Fibroblast of the aortic adventitia (primary cell): ENCODE measurements at places on chromosomes 11 and 22. TPM values are rescaled to one million over a fixed set of nuclear protein-coding genes. Genes with fewer than 3 reads are reported as not detected.

Gene SCN3B
- total RNA-seq: not detected in 2 replicates

GRCh38 chr11:74749127-74749964 is 697 bp downstream of the RNF169 start:
- peak; percentile 41 for DNase-seq

DNA sequence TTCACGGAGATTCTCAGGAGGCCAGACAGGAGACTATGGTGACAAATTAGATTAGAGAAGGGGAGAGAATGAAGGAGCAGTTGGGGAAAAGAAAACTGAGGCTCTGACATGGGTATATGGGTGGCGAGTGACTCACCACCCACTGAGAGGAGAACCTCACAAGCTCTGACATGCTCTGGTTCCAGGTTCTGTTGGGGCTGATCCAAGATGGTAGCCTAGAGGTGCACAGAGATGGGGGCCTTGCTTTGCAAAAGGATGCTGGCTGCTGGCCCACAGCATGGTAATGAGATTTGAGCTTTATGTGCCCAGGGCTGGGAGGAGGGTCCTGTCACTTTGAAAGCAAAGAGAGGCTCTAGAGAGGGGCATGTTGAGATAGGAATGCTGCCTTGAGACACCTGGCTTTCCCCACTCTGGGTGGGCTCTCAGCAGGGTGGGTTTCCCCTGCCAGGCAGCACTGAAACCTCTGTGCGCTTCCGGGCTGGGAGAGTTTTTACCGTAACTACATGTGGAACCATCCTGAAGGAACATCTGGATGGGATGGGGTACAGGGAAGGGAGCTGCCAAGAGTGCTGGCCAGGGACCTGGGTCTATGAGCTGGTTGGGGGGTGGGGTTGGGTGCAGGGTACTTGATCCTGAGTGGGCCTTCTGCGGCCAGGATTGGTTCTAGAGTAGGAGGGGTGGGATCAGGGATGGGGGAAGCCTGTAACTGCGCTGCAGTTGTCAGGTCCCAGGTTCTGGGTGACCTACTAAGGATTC is 1.2 kb upstream of the GRK2 start:
- no peak for DNase-seq

DNA sequence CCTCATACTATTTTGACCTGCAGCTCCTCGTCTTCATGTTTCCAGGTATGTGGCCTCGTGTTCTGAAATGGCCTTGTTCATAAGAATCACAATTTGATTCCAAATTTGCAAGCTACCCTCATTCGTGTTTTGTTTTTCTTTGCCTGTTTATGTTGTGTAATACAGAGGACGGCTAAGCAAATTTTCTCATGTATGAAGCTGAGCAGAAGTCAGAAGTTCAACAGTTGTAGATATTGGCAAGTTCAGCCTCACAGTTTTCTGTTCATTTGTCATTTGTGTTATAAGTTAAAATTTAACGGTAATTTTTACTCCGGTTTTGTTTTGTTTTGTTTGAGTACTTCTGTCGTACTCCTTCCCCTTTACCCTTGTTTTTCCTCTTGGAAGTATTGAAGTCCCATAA is 15.4 kb upstream of the CHEK1 start:
- DNase-seq: no peak

Gene NOX4
- 1.4 and 2.5 TPM in 2 replicates for total RNA-seq

GRCh38 chr11:110463153-110463552 is 33.4 kb downstream of the FDX1 start:
- DNase-seq: peak; percentile 72

Gene DRICH1
- 0.09 TPM in 1 of 2 replicates, not detected in the other for total RNA-seq

- DNase-seq: peak; percentile 48
These were observed 14.3 kb downstream of the PISD start for GRCh38 chr22:31647523-31648320.

DNA sequence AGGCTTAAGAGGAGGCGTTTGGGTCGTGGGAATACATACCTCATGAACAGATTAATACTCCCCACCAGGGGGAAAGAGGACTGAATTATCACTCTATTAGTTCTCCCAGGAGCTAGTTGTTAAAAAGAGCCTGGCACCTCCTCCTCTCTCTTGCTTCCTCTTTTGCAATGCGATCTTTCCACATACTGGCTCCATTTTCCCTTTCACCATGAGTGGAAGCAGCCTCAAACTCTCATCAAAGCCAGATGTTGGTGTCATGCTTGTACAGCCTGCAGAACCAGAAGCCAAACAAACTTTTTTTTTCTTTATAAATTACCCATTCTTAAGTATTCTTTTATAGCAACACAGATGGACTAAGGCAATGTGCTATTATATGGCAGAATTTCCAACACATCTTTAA is 258.5 kb downstream of the FAM76B start:
- DNase-seq: peak; percentile 71

GRCh38 chr22:20130731-20131596 is 640 bp upstream of the ZDHHC8 start:
- DNase-seq: peak; percentile 64

DNA sequence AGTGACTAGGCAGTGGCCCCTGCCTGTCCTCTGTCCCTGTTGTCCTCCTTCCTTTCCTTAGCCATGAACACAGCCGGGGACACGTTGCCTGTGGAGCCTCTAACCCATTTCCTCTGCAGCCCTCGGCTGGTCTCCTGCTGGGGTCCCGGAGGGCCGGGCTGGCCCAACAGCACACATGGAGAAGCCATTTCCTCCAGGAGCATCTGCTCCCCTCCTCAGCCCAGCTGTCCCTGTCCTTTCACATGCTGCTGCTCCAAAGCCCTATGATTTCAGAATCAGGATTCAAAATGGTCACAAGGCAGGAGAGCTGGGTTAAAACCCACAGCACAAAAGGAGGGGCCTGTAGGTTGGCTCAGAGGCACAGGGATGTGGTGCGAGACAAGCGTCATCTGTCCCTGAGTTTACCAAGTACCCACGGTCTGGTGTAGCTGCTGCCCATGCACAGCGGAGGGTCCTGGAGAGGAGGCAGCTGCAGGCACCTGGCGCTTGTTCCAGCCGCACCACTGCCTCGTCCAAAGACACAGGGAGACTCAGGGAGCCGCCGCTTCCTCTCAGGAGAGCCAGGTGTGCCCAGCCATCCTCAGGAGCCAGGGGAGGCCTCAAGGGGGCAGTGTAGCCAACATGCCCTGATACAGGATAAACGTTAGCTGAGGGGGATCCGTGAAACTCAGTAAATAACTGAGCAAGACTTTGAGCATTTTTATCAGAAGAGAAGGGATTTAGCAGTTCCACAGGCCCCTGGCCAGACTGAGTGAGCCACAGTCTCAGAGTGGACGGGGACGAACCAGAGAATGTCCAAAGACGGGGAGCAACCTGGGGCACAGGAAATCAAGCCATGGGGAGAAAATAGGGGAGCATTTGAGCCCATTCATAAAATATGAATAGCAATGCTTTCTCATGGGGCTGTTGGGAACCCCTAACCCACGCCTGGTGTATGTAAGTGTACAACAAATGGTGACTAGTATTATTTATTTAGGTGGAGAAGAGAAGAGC is 3.9 kb upstream of the VSIG10L2 start:
- peak; percentile 37 for DNase-seq

Gene RBFOX2
- 85.8 and 187 TPM in 2 replicates for total RNA-seq

Gene NOL12
- 12.7 and 14.0 TPM in 2 replicates for total RNA-seq

Gene GGT5
- 4.4 and 27.8 TPM in 2 replicates for total RNA-seq

- DNase-seq: no peak
These were observed 36.2 kb downstream of the USP35 start for GRCh38 chr11:78224906-78225420.

GRCh38 chr22:40076702-40077645 is 82.2 kb downstream of the FAM83F start:
- DNase-seq: peak; percentile 9

DNA sequence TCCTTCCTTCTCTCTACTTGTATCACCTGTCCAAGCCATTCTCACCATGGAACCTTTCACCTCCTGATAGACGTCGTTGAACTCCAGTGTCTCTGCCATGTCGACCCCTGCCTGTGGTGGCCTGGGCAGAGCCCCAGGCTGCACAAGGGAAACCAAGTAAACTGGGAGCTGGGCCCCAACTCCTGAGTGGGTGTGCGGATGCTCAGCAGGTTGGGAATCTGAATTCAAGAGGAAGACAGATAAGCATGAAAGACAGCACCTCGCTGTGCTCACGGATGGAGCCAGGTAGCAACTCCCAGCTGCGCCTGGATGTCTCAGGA is 709 bp downstream of the SSRP1 start:
- DNase-seq: no peak

DNA sequence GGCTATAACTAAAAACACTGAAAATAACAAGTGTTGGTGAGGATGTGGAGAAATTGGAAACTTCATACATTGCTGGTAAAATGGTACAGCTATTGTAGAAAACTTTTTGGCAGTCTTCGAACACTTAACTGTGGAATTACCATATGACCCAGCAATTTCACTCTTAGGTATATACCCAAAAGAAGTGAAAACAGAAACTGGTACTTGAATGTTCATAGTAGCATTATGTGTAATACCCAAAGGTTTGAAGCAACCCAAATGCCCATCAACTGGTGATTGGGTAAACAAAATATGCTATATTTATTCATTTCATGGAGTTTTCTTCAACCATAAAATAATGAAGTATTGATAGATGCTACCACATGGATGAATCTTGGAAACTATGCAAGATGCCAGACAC is 40.8 kb upstream of the FTH1 start:
- DNase-seq: no peak

Gene CFL1
- total RNA-seq: 673 and 713 TPM in 2 replicates

Gene SMC1B
- 0.08 and 0.09 TPM in 2 replicates for total RNA-seq

Gene INS
- total RNA-seq: not detected in 2 replicates

Gene ARHGAP42
- total RNA-seq: 12.6 and 21.1 TPM in 2 replicates

DNA sequence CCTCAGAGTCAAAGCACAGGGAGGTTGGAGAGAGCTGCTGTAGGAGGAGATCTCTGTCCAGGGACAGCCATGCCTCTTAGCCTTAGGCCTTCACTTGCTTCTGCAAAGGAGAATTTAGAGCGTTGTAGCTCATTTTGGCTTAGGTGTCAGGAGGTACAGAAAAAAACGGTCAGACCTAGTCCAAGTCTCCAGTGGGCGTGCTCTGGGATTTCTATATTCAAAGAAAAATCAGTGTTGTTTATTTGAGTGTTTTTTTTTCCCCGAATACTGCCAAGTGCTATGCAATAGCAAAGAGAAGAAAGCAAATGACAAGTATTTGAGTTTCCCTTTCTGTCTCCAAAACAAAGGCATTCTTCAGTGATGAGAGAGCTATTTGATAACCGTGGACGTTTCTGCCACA is 22.7 kb upstream of the OPCML start:
- DNase-seq: no peak

- no peak for DNase-seq
These were observed 15.7 kb upstream of the IL10RA start for GRCh38 chr11:117970400-117971024.

DNA sequence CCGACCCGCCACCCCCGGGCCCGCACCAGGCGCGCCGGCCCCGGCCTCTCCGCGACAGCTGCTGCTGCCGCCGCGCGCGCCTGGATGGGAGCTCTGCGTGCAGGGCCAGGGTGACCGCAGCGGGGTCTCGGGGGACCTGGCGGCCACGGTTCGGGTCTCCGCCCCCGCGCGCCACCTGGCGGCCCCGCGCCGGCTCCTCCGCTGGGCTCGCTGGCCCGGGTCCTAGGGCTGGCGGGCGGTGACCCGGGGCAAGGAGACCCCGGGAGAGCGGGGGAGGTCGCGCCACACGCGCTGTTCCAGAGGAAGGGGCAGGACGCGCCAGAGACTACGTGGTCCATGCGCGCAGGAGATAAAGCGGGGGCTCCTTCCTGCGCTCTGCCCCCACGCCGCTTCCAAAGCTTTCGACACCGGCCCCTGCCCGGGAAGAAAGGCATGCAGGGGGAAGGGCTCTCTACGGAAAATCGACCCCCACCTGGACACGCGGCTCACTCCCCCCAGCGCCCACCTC is 562 bp downstream of the SHANK2 start:
- DNase-seq: no peak

- DNase-seq: no peak
These were observed 202.9 kb downstream of the GRIK4 start for GRCh38 chr11:120714438-120714837.

- DNase-seq: no peak
These were observed 181.8 kb downstream of the CSNK2A3 start for GRCh38 chr11:11171285-11171684.

Gene LRRC56
- 0.45 and 1.2 TPM in 2 replicates for total RNA-seq

GRCh38 chr11:67628710-67629385 is 889 bp downstream of the NUDT8 start:
- DNase-seq: no peak

- DNase-seq: peak; percentile 34
These were observed 524 bp upstream of the SLC25A17 start for GRCh38 chr22:40819599-40820140.

DNA sequence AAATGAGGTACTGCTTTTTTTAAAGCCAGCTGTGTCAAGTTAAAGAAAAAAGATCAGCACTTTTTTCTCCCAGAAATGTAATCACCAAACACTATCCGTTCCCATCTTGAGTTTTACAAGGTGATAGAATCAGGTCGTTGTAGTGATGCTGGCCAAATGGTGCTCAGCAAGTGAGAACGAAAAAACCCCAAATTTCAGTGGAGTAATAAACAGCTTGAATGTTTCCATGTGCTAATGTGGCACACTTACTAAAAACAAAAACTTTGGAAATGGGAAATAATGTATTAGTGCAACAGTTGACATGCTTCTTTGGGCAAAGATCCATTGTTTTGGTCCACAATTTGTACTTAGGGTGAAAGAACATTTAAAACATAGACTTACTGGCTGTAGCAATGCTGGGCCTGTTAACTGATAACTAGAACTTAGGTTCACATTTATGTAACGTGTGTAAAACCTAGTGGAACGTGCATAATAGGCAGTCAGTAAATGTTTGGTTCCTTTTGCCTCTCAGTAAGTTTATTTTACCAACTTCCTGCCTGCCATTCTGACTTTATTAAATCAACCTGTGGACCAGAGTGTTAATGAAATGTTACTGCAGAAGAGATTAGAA is 15.4 kb upstream of the GDPD4 start:
- DNase-seq: no peak
